SIG-M5 (cell line): ENCODE measurements at places on chromosomes 5 and 9.

DNA sequence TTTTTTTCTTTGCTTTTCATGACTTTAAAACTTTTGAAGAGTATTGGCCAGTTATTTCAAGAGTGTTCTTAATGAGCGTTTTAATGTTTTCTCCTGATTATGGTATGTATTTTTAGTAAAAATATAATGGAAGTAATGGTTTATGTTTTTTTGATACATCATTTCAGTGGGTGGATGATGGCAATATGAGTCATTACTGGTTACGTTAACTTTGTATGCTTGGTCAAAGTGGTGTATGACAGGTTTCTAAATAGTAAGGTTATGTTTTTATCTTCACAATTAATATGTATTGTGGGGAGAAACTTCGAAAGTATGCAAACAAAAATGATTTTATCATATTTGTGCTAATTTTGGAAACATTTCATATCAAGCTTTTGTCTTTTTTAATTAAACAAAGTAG is 176.7 kb upstream of the PRDM9 start:
- no peak for DNase-seq

GRCh38 chr9:125472926-125473701 is 211.5 kb downstream of the GAPVD1 start:
- no peak for DNase-seq

GRCh38 chr5:67021962-67022361 is 174.6 kb downstream of the CD180 start:
- no peak for DNase-seq

DNA sequence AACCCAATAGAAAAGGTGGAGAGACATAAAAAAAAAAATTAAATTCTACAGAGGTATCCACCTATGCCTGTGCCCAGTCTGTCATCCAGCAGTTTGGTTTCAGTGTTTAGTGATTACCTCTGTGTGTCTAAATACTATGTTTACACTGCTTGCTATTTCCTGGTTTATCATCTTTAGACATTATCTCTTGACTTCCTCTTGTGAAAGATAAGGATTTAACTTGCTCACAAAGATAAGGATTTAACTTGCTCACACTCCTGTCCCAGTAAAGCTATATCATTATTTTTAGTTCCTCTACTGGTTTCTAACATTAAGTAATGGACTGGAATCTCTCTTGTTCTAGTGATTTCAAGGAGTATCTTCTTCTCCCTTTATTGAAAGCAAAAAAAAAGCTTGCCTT is 53.9 kb upstream of the ZFR start:
- no peak for DNase-seq

GRCh38 chr9:78112406-78112805 is 80.8 kb upstream of the GNAQ start:
- no peak for DNase-seq

- DNase-seq, result no peak
Measured at GRCh38 chr5:69502767-69503488, 10.3 kb downstream of the OCLN start.

GRCh38 chr5:67887748-67888161 is 327.8 kb upstream of the PIK3R1 start:
- DNase-seq, result no peak

DNA sequence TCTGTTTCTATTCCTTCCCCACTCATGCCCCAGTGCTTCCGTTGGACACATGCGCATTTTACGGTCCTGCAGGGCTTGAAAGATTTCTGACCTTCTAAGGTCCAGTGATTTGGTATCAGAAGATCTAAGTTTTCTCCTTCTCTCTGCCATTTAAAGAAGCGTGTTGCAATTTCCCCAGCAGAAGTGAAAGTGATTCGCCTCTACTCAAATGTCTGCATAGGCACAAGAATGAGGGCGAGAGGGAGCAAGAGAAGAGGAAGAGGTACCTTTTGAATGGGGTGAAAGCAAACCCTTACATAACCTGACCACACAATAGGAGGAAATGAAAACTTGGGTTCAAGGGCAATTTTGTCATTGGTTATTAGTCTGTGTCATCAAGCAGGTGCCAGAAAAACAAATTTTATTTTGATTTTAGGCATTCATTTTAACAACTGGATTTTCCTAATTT is 31.7 kb upstream of the NR3C1 start:
- DNase-seq, result peak; percentile 97

GRCh38 chr5:132905938-132906337 is 32.5 kb downstream of the LEAP2 start:
- DNase-seq, result no peak

DNA sequence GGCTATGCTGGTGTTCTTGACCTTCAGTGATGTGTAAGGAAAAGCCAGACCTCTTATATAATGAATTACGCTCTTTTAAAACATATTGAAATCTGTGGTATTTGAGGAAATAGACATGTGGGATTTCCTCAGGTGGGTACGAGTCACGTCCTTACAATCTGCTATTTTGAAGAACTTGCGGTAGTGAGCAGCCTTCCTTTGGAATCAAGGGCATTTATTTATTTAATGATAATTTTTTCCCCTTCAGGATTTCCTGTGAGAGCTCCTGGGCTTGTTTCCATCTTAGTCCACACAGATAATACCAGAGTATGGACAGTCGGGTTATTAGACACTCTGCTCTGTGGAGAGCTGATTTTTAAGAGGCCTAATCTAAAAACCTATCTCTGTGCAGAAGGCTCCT is 167.9 kb downstream of the ARHGEF28 start:
- no peak for DNase-seq

- no peak for DNase-seq
Measured at GRCh38 chr9:131276891-131277286, 579 bp upstream of the FAM78A start.

DNA sequence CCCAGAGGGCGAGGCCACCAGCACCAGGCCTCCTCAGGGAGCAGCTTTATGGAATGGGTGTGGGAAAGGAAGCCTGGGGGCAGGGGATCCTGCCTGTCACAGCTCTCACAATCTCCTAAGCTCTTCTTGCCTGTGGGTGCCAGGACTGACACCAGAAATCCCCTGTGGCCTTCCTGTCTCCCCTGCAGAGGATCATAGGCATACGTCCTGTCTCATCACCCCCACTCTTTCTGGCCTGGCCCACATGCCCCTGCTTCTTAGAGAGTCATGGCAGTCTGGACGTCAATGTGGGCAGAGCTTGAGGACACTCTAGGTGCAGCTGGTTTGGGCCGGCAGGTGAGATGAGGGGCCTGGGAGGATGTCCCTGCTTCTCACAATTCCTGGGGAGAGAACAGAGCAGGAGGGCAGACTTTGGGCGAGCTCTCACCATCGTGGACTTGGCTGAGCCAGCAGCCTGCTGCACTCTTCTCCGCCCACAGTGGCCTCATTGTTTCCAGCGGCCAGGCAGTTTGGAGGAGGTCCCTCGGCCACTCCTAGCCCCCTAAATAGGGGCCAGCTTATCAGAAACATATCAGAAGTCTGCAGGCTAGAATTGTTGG is 67.3 kb upstream of the ZFR start:
- DNase-seq, result no peak

GRCh38 chr9:89740722-89741121 is 135.9 kb downstream of the GADD45G start:
- no peak for DNase-seq

DNA sequence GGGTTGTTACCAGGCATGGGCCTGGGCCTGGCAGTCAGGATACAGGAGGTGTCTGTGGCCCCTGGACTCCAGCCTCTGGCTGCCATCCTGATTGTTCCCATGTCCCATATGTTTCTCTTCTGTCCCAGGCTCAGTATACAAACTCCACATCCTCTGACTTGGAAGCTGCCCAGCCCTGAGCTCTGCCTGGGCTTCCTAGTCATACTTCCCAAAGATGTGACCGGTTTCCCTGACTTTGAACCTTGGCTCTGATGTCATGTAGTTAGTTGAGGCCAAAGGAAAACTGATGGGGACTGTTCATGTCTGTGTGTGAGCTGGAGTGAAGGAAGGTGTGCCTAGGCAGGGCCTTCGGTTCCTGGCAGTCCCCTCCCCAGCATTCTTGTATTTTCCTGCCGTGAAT is 50.4 kb downstream of the CYSTM1 start:
- DNase-seq, result no peak

- DNase-seq, result no peak
Measured at GRCh38 chr9:121340676-121341392, 29.2 kb downstream of the STOM start.

DNA sequence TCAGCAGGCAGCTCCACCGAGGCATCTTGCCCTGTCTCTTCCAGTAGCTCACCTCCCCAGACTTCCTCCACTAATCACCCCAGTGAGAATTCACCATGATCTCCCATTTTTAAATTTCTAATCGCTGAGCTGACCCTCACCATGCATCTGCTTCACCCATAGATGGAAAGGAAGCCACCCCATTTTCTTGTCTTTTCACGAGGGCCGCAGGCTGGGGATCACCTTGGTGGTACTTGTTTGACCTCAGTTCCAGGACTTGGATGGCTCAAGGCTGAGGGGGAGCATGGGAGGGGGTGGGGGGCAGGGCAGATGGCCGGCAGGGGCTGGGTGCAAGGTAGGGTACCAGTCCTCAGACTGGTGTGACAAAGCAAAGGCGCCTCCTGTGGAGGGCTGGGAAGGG is 3.6 kb downstream of the PROP1 start:
- no peak for DNase-seq

- no peak for DNase-seq
Measured at GRCh38 chr5:143102411-143102810, 301.1 kb downstream of the NR3C1 start.

DNA sequence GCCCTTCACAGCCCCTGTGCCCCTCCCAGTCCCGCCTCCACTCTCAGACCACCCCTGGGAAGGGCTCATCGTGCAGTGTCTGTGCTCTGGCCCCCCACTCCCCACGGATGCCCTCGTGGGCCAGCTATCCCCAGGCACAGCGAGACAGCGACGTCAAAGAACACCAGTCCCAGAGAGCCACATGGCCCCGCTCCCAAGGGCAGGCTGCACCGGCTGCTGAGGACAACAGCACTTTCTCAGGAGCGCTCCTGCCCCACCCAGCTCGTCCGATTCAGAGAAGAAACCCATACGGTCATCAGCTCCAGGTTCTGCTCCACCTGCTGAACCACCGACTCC is 4.8 kb upstream of the SNAPC4 start:
- DNase-seq, result no peak

GRCh38 chr5:107985144-107985543 is 314.4 kb upstream of the EFNA5 start:
- no peak for DNase-seq

DNA sequence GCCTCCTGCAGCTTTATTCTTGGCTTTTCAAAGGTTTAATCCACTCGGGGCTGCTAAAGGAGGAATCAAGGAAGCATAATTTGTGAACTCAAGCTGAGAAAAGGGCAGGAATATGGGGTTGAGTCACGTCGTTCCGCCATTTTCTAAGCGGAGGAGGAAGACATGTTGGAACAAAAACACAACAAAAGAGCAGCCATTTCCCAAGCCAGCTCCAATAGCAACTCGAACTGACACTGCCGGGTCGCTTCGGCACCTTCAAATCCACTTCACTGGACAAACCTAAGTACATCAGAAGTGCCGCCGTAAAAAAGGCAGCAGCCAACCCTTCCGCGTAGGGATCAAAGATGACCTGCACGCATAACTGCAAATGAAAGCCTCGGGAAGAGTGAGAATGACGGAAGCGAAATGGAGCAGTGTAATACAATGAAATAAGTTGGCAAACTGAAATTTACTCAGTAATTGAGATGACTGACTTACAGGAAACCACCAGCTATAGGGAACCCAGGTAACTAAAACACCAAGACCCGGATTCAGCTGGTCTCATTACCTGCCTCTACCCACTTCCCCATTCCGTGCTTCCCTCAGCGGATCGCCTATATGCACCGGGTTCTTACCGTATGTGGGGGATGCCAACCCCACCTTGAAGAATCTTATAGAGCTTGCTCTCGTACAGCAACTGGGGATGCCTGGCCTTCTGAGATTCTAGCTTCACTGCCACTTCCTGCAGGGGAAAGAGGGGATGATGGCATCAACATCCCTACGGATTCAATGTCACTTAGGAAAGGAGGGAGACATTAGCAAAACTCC is 1.6 kb downstream of the CSNK1A1 start:
- DNase-seq, result no peak

GRCh38 chr9:113042884-113043657 is 13.5 kb downstream of the ZFP37 start:
- no peak for DNase-seq
